ENCODE measurements at places on chromosomes 5 and 9. TPM values are rescaled to one million over a fixed set of nuclear protein-coding genes. Genes with fewer than 3 reads are reported as not detected.

- no peak overlapping the region for H3K27ac ChIP-seq
- H3K4me3 ChIP-seq = no peak overlapping the region
- H3K4me1 ChIP-seq = peaks cover 3% of the 10 kb centered on the region
- no peaks in the 10 kb centered on the region for H3K36me3 ChIP-seq
These were observed 9.7 kb downstream of the DCANP1 start for GRCh38 chr5:135437422-135437795.

Gene TTC1
- 49.4 TPM for total RNA-seq

Gene PLPPR1
- 4.7 TPM for total RNA-seq

Gene CCDC183
- total RNA-seq = 0.93 TPM

DNA sequence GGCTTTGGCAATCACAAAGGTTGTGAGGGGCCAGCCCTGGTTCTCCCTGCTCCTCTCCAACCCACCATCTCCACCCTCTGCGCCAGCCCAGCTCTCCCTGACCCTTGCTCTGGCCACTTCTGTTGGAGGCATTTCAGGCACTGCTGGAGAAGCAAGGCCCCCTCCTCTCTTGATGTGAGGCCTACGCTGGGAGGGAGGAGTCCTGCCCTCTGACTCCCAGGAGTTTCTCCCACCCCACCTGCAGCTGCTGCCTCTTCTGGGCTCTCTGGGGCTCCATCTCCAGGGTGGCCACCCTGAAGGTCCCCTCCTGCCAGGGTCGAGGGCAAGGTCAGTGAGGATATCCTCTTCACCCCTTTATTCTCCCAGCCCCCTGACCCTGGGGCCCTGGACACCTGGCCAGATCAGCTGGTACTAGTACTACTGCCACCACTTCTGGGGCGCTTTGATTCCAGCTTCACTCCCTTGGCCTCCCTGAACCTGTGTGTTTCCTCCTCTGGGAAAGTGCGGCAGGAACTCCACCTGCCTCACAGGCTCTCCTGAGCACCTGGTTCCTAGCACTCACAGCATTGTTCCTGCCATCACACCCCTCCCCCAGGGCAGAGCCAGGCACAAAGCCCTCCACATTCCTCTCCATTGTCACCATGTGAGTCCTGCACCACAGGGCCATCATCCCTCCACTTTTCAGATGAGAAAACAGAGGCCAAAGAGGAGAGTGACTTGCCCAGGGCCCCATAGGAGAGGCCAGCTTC lies 23.8 kb upstream of the TDRD7 start:
- DNase-seq = no peak
- no peak overlapping the region for H3K4me3 ChIP-seq
- H3K27me3 ChIP-seq = peaks cover 2% of the 10 kb centered on the region

GRCh38 chr9:121608168-121608853 lies 43.1 kb upstream of the DAB2IP start:
- peaks cover 6% of the 10 kb centered on the region for H3K27me3 ChIP-seq
- no peak overlapping the region for H3K4me3 ChIP-seq
- no peaks in the 10 kb centered on the region for H3K36me3 ChIP-seq
- no peak for DNase-seq
- no peak overlapping the region for H3K27ac ChIP-seq
- H3K4me1 ChIP-seq = peaks cover 32% of the 10 kb centered on the region

- no peak overlapping the region for H3K4me3 ChIP-seq
- H3K27me3 ChIP-seq = no peaks in the 10 kb centered on the region
- H3K36me3 ChIP-seq = no peaks in the 10 kb centered on the region
- H3K27ac ChIP-seq = no peak overlapping the region
These were observed 40.4 kb upstream of the TESK1 start for GRCh38 chr9:35564658-35565061.

- peak overlapping the region; percentile 47 for H3K4me3 ChIP-seq
- peaks cover 42% of the 10 kb centered on the region for H3K4me1 ChIP-seq
- H3K27ac ChIP-seq = peak overlapping the region; percentile 92
These were observed 49.5 kb downstream of the SEMA4D start for GRCh38 chr9:89448381-89448780.

Gene RLN1
- total RNA-seq = 0.84 TPM

- H3K27ac ChIP-seq = peak overlapping the region; percentile 52
- H3K4me3 ChIP-seq = peak overlapping the region; percentile 67
- H3K36me3 ChIP-seq = no peaks in the 10 kb centered on the region
- no peaks in the 10 kb centered on the region for H3K27me3 ChIP-seq
- H3K4me1 ChIP-seq = peaks cover 30% of the 10 kb centered on the region
These were observed 2.2 kb downstream of the TNIP1 start for GRCh38 chr5:151078490-151079262.

DNA sequence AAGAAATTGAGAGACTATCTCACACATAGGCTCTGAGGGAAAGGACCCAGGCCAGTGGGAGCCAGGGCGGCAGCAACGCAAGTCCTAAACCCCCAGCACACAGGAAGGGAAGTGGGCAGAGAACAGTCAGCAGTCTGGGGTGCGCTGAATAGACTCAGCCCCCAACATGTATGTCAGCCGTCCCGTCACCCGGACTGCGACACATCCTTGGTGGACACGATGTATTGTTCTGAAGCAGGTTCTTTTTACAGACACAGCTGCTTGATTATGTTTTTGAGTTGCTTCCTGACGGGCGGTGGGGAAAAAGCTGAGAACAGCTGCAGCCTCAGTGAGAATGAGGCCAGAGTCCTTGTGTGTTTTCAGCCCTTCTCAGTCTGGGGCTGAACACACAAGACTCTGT lies 64.1 kb upstream of the CXCL14 start:
- no peaks in the 10 kb centered on the region for H3K4me1 ChIP-seq
- H3K27me3 ChIP-seq = peaks cover 19% of the 10 kb centered on the region

Gene GPR151
- not detected for total RNA-seq

Gene IL31RA
- not detected for total RNA-seq

Gene MCTP1
- 1.8 TPM for total RNA-seq

- DNase-seq = no peak
- peaks cover 3% of the 10 kb centered on the region for H3K27me3 ChIP-seq
- no peak overlapping the region for H3K4me3 ChIP-seq
- no peaks in the 10 kb centered on the region for H3K36me3 ChIP-seq
- H3K27ac ChIP-seq = no peak overlapping the region
- H3K4me1 ChIP-seq = no peaks in the 10 kb centered on the region
These were observed 9.3 kb upstream of the OTULIN start for GRCh38 chr5:14655146-14655741.

Gene LEAP2
- total RNA-seq = 2.9 TPM

- DNase-seq = no peak
- no peaks in the 10 kb centered on the region for H3K27me3 ChIP-seq
- H3K36me3 ChIP-seq = no peaks in the 10 kb centered on the region
- no peak overlapping the region for H3K4me3 ChIP-seq
These were observed 85.2 kb downstream of the SPRY4 start for GRCh38 chr5:142239394-142240159.

GRCh38 chr9:16834817-16835216 lies 35.7 kb downstream of the BNC2 start:
- DNase-seq = no peak
- H3K36me3 ChIP-seq = peaks cover 5% of the 10 kb centered on the region
- H3K4me3 ChIP-seq = no peak overlapping the region
- peaks cover 9% of the 10 kb centered on the region for H3K4me1 ChIP-seq

Gene LTC4S
- total RNA-seq = 2.4 TPM
